Renal pelvis (tissue), 12 donors: ENCODE measurements at places on chromosomes 4 and X.

- DNase-seq: no peak
Observed at GRCh38 chr4:168319486-168320019, 1.0 kb upstream of the DDX60 start.

DNA sequence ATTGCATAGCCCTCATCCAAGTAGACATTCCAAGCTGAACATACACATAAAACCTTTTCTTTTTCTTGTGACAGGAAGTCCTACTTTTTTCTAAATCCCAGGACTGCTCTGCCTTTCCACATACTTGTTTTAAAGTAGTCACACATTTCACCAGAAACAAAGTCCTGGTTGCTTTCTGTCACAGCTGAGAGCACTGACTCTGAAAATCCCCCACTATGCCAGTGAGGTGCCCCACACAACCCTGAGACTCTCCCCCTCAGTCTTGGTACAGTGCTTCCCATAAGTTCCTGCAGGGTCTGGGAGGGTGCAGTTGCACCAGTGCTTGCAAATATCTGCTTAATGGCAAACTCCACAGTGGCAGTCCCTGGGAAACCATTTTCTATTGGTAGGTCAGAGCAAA lies 84.2 kb downstream of the DCHS2 start:
- no peak for DNase-seq

- no peak for DNase-seq
Observed at GRCh38 chrX:129651756-129652564, 2.8 kb downstream of the APLN start.

GRCh38 chr4:15004739-15005301 lies 2.5 kb downstream of the CPEB2 start:
- peak; percentile 20 for DNase-seq

GRCh38 chr4:23770011-23770410 lies 119.8 kb downstream of the PPARGC1A start:
- DNase-seq: peak; percentile 27

DNA sequence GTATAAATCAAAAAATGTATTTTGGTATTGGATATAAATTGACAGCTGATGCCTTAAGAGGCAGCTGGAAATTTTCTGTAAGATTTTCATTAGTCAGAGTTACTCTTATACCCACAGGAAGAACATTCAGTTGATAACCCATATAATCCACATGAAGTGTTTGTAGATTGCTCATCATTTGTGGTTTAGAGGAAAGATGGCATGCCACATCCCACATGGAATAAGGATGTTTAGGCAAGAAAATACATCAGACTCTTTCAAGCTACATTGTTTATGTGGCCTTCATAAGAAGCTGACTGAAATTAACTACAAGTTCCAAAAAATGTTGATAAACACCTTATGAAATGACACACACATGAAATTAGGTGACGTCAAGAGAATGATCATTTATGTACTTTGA lies 56.6 kb downstream of the AREG start:
- DNase-seq: no peak

DNA sequence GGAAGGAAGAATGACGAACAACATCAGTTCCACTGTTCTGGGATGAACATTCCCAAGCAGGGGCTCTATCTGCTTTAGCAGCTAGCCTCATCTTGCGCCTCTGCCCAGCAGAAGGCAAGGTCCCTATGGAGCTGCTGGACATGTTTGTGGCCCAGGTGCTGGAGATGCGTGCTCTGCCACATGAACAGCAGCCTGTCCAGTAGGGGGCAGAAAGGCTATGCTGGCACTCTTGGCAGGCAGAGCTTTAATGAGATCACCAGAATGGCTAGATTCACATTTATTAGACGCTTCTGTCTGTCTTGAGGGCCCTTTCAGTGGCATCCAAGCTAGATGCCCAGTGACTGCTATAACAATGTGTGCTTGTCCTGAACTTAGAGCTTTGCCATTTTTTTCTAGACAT lies 1826.0 kb downstream of the STIM2 start:
- DNase-seq: peak; percentile 7

- DNase-seq: no peak
Observed at GRCh38 chrX:16997313-16997712, 50.9 kb downstream of the REPS2 start.

- DNase-seq: no peak
Observed at GRCh38 chr4:53484911-53485657, 106.2 kb downstream of the LNX1 start.

- DNase-seq: no peak
Observed at GRCh38 chr4:183398298-183399125, 45.9 kb upstream of the CDKN2AIP start.

GRCh38 chr4:17721496-17722355 lies 59.7 kb downstream of the FAM184B start:
- no peak for DNase-seq

DNA sequence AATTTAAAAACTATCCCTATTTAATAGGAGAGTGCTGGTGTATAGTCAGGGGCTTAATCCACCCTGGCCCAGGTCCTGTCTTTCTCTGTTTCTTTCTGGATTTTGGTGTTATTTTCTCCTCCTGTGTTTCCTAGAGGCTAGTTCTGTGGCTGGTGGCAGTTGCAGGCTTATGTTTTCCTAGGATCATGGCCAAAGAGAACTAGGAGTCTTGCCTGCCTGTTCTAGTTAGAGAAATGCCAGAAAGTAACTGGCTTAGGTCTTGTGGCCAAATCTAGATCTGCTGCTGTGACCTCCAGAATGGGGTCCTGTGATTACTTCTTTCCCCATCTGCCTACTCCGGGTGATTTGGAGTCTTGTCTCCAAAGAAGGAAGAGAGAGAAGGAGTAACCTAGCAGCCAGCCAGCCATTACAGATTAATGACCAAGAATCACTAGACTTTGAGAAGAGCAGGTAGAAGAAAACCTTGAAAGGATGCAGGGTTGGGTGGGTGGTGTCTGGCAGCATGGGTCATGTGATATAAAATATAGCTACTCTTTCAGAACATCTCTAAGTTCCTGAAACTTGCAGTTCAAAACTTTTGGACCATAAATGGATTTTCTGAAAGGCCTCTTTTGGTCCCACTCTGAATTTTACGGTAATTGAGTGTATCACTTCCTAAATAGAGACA lies 117.9 kb downstream of the STIM2 start:
- no peak for DNase-seq

GRCh38 chr4:10273030-10273429 lies 156.4 kb upstream of the WDR1 start:
- no peak for DNase-seq

GRCh38 chrX:107985033-107985432 lies 2.9 kb upstream of the TEX13B start:
- DNase-seq: peak; percentile 10

- DNase-seq: no peak
Observed at GRCh38 chr4:14257903-14258302, 630.4 kb upstream of the BOD1L1 start.

DNA sequence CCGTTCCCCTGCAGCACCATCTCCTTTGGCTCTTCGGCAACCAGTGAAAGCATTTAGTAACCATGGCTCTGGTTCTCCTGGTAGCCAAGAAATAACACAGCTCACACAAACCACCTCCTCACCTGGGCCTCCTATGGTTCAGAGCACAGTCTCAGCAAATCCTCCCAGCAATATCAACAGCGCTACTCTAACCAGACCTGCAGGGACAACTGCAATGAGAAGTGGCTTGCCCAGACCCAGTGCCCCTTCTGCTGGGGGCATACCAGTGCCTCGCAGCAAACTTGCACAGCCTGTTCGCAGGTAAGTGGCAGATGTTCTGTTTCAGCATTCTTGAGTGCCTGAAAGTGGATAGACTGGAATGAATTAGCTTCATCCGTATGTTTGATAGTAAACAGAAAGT lies 63.0 kb upstream of the SLC10A4 start:
- DNase-seq: no peak

DNA sequence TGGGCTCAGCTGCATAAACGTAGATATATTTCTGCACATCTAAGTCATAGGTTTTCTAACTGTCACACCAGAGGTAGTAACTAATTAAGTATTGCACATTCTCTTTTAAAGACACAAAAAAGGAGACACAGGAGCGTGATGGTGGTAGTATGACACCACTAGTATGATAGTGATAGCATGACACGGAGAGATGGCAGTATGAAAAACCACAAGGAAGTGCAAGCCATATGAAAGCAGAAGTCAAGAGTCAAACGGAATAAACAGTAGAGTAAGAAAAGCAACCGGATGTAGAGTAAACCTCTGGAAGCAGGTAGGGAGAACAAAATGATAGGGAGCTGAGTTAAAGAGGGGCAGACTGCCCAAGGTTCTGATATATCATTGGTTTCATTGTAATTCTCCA lies 382.2 kb upstream of the INTU start:
- no peak for DNase-seq

DNA sequence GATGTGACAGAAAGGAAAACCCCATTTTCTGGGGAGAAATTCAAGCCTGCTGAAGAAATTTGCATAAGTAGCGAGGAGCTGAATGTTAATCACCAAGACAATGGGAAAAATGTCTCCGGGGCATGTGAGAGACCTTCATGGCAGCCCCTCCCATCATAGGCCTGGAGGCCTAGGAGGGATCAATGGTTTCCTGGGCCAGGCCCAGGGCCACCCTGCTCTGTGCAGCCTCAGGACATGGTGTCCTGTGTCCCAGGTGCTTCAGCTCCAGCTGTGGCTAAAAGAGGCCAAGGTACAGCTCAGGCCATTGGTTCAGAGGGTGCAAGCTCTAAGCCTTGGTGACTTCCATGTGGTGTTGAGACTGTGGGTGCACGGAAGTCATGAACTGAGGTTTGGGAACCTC lies 31.2 kb downstream of the ETDB start:
- DNase-seq: no peak

DNA sequence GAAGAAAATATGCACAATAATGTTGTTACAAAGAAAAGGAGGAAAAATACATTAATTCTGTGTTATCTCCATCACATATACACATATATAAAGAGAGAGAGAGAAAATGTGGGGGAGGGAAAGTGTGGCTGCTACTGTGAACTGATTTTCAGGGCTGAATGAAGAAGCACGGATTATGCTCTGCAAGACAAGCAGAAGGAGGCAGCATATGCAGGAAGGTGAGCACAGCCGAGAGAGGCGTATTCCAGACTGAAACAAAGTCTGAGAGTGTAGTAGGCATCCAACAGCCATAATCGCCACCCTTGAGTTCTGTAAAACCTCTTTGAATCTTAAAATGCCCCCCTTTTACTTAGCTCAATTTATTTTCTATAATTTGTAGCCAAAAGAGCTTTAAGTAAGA lies 1081.8 kb upstream of the GRID2 start:
- no peak for DNase-seq

DNA sequence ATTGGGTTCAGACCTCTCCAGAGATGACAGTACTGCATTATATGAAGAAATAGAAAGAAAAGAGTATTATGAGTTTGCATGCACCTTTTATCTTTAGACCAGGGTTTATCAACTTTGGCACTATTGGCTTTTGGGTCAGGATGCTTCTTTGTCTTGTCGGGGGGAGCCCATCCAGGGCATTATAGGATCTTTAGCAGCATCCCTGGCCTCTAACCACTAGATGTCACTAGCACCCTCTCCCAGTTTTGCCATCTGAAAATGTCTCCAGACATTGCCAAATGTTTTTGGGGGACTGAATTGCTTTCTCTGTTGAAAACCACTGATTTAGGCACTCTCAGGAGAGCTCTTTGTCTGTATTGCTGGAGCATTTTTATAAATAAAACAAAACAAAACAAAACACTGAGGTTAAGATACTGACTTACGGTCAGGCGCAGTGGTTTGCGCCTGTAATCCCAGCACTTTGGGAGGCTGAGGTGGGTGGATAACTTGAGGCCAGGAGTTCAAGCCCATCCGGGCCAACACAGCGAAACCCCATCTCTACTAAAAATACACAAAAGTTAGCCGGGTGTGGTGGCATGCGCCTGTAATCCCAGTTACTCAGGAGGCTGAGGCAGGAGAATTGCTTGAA lies 23.6 kb downstream of the CA5B start:
- peak; percentile 4 for DNase-seq

DNA sequence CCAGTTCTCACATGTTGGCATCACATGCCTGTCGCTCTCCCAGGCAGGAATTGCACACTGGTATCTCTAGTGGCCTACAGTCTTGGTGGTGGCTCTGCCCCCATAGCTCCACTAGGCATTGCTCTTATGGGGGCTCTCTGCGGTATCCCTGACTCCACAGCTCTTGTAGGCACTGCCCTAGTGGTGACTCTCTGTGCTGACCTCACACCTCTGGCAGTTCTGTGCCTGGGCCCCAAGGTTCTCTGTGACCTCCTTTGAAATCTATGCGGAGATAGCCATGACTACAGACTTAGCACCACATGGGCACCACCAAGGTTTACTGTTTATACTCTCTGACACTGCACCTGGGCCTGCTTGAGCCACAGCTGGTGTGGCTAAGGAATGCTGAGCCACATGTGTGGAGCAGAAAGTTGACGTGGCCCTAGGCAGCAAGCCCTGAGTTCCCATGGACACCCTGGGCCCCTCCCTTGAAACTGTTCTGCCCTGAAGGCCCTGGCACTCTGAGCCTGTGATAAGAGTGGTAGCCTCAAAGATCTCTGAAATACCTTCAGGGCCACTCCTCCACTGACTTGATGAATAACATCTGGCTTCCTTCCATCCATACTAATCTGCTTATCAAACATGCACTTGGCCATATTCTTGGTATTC lies 8.0 kb downstream of the SLC9B1 start:
- DNase-seq: no peak

- no peak for DNase-seq
Observed at GRCh38 chr4:128355305-128355704, 67.7 kb upstream of the PGRMC2 start.

GRCh38 chr4:26088433-26088928 lies 174.5 kb downstream of the SMIM20 start:
- no peak for DNase-seq

DNA sequence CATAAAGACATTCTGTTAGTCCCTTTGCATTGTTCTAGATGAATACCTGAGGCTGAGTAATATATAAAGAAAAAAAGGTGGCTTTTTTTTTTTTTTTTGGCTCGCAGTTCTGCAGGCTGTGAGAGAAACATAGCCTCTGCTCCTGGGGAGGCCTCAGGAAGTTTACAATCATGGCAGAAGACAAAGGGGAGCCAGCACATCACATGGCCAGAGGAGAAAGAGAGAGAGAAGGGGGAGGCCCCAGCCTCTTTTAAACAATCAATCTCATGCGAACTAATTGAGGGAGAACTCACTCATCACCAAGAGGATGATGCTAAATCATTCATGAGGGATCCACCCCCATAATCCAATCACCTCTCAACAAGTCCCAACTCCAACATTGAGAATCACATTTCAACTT lies 364.0 kb upstream of the EPHA5 start:
- no peak for DNase-seq

GRCh38 chr4:139606579-139607501 lies 50.8 kb upstream of the SETD7 start:
- no peak for DNase-seq

- no peak for DNase-seq
Observed at GRCh38 chrX:50644496-50644895, 169.5 kb downstream of the SHROOM4 start.

DNA sequence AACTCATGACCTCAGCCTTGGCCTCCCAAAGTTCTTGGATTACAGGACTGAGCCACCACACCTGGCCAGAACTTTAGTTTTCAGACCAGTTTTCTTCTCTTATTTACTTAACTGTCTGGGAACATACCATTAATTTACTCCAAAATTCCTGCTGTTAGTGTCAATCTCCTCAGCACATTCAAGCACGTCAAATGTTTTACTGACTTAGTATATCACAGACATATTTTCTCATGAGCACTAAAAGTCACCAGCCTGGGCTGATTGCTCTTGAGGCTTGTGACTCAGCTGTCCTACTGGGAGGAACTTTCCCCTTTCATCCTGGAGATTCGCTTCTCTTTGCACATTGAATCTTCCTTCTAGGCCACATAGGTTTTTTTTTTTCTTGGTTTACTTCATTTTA lies 109.6 kb downstream of the PCDH18 start:
- DNase-seq: no peak

- DNase-seq: no peak
Observed at GRCh38 chrX:15475486-15475885, 17.6 kb downstream of the PIR start.

GRCh38 chr4:105837037-105837436 lies 58.2 kb upstream of the NPNT start:
- DNase-seq: no peak
